HT1080 (cell line): ENCODE measurements at places on chromosomes 7 and 10. TPM values are rescaled to one million over a fixed set of nuclear protein-coding genes. Genes with fewer than 3 reads are reported as not detected.

The GDF2 gene
- total RNA-seq, result not detected in 2 replicates

The GIMAP5 gene
- 0.97 and 1.2 TPM in 2 replicates for total RNA-seq

The PCLO gene
- 1.4 and 2.2 TPM in 2 replicates for total RNA-seq

The SORCS3 gene
- 0.03 and 0.05 TPM in 2 replicates for total RNA-seq

The CCL26 gene
- not detected in 2 replicates for total RNA-seq

The ZNF33A gene
- 15.8 and 15.9 TPM in 2 replicates for total RNA-seq

The LIPF gene
- total RNA-seq, result not detected in 2 replicates

The CLRN3 gene
- total RNA-seq, result not detected in 2 replicates

The AGR2 gene
- not detected in 2 replicates for total RNA-seq
